ENCODE measurements at places on chromosomes 1 and 21.

GRCh38 chr21:42669041-42669440, 15.6 kb downstream of the PDE9A start:
- no peak for DNase-seq

DNA sequence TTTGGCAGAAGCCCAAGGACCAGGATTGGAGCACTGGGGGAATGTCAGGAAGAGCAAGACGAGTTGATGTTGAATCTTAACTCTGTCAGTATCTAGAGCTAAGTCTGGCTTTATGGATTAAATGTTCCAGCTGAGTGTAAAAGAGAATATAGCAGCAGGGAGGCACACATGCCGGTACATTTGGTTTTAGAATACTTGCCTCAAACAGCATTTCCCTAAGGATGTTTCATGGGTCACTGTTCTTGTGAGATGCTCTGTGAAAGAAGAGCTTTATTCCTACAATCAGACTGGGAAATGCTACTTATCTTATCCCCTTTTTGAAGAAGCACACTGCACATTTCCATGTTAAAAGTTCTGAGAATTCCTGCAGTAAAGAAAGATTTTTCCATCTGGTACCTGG, 440.3 kb upstream of the B3GALT2 start:
- no peak for DNase-seq

DNA sequence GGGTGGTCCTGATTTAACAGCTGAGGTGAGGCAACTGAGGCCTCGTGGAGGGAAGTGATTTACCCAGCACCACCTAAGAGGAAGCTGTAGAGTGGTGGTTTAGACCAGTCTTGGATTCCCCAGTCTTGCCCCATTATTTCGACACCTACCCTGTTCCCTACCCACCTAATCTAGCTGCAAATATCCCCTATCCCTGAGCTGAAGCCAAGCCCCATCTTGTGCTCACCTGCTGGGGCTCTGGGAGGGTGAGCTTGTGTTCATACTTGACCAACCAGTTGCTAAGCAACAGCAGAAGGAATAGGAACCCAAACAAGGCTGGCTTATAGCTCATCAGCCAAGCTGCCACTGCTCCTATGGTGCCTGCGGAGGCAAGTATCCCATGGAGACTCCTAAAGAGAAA, 2.0 kb downstream of the TEX46 start:
- peak; percentile 93 for DNase-seq

DNA sequence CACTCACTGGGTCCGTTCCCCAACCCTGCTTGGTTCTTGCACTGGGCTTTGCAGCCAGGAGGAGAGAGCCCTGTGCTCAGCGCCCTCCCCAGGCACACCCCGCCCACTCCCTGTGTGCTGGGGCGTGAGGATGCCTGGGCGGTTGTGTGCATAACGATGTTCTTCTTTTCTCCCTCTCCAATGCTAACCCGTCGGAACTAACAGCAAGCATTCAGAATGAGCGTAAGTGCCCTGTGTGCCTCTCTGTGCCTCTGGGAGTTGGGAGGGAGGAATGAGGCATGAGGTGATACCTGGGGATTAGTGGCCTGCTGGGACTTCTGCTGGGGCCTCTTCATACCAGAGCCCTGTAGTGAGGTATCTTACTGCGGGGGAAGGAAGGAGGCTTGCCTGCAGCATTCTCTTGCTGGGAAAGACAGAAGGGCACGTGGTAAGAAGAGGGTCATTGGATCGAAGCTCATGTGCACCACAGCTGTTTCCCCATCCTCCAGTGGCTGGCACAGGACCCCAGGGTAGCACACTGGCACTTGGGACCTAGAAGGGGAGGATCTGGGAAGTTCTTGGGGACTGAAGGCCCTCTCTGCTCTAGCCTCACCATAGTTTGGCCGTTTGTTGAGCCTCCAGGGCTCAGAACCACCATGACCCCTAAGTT, 79.8 kb downstream of the NFASC start:
- no peak for DNase-seq

DNA sequence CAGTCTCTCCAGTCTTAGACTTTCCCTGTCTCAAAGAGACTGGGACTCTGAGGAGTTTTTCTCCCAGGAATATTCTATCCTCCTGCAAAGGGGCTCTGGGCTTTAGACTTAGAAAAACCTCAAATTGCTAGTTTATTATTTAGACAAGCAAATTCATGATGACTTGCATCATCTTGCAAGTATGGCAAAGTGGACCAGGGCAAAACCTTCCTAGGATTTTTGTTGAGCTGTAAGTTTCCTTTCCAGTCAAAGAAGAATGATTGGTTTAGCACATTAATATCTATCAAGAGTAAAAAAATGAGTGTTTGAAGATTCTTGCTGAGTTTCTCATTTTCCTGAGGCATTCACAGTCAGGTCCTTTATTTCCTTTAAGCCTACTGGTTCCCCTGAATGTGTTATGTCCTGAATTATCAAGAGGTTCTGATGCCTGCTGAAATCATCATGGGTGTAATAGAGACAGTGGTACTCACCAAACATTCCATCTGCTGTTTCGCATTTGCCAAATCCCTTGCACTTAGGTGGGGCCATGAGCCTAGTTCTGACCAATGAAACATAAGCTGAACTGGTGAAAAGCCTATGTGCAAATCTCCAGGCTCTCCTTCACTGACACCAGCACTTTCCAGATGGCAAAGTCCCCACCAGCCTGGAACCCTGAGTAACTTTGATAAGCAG, 25.2 kb upstream of the SPAG17 start:
- DNase-seq = no peak

DNA sequence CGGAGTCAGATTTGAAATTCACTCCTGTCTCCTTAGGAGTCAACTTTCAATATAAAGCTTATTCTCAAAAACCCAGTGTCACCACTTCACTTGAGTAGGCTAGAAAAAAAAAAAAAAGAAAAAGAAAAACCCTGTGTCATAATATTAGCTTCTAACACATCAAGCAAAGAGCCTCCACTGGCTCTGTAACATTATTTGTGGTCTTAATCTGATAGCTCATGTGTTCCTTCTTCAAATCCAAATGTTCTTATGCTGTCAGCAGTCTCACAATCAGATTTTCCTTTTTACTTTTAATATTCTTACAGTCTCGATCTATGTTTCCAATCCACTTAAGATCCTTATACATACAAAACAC, 26.1 kb upstream of the PSMG1 start:
- DNase-seq = no peak

DNA sequence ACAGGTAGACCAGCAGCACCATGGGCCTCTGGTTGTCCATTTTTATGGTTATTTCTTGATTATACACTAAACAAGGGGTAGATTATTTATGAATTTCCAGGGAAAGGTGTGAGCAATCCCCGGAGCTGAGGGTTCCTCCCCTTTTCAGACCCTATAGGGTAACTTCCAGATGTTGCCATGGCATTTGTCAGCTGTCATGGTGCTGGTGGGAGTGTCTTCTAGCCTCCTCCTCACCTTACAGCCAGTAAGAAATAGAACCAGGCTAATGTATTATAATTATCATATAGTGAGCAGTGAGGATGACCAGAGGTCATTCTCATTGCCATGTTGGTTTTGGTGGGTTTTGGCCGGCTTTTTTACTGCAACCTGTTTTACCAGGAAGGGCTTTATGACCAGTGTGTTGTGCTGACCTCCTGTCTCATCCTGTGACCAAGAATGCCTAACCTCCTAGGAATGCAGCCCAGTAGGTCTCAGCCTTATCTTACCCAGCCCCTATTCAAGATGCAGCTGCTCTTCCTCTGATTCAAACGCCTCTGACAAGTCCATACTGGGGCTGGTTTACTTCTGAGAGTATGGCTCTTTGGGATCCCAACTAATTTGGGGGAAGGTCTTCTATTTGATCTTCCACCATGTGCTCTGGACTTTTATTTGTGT, 13.5 kb upstream of the TINAGL1 start:
- DNase-seq = no peak

GRCh38 chr1:228940926-228941325, 205.6 kb downstream of the RHOU start:
- no peak for DNase-seq

DNA sequence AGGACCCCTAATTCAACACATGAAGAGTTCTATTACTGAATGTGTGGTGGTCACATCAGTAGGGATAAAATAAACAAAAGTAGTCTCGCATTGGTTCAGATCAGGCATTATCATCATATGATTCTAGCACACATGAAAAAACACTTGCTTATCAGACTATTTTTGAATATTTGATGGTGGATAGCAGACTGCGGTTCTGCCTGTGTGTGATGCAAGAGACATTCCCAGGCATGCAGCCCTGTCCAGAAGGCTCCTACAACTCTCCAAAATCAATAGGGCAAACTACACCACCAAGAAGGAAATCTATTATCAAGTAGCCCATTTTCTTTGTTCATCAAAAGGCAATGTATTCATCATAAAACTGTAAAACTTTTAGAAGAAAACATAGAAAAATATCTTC, 304.7 kb downstream of the DUSP10 start:
- no peak for DNase-seq

DNA sequence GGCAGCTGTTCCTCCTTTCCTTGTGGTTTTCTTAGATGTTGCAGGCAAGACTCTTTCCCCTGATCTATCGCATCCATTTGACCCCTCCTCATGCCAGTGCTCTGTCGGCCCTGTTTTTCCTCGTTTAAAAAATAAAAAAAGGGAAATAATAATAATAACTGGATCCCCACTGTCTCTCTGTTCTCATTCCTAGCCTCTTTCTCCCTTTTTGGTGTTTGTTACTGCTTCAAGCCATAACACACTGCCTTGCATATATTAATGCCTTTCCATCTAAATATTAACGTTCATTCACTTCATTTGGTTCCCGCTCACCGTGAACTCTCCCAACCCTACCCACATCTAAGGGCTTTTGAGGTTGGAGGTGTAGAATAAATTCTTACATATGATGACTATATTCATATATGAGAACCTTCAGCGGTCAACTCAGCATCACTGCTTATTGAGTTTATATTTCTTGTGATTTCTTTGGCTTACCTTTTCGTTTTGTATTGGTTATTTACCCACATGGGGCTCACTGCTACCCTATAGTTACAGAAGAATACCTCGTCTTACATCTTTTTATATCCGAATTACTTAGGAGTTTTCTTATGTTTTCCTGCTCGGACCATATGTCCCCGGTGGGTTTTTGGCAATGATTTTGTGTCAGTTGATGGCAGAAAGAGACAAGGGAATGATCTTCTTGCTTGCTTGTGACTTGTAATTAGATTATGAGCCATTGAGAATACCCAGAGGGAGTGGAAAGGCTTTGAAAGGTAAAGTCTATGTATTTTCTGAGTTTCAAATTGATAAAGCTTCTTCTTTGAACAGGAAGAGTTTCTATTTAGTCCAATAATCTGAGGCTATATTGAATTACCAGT, 805 bp downstream of the ATG4C start:
- no peak for DNase-seq

DNA sequence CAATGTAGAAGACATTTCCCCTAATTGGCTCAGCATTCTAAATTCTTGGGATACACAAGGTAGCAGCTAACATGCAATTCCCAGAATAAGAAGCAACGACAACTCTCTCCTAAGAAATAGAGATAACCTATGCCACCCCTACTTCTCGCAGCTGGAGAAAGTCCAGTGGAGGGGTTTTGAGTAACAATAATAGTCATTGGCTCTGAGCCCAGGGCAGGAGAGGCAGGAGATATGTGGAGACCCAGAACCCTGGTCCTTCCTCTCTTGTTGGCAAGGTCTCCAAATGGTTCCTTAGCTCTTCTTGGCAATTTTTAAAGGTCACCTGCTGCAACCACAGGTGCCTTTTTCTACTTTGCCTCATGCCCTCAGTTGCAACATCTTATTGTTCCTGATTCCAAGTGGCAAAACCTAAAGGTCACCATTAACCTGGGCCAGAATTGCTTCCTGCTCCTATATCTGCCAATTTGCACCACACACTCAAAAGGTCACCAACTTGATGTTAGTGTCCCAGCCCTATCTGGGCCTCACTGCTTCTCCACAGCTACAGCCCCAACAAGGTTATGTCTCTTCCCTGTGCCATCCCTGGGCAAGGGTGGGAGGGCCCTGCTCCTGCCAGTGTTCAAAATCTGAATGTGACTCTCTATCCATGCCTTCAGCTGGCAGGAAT, 36.7 kb downstream of the TBX15 start:
- no peak for DNase-seq

Measured in NCI-H2171 (cell line).